ENCODE measurements at places on chromosomes 1 and 21.

GRCh38 chr1:5658340-5659316 lies 333.6 kb downstream of the NPHP4 start:
- no peak for DNase-seq

DNA sequence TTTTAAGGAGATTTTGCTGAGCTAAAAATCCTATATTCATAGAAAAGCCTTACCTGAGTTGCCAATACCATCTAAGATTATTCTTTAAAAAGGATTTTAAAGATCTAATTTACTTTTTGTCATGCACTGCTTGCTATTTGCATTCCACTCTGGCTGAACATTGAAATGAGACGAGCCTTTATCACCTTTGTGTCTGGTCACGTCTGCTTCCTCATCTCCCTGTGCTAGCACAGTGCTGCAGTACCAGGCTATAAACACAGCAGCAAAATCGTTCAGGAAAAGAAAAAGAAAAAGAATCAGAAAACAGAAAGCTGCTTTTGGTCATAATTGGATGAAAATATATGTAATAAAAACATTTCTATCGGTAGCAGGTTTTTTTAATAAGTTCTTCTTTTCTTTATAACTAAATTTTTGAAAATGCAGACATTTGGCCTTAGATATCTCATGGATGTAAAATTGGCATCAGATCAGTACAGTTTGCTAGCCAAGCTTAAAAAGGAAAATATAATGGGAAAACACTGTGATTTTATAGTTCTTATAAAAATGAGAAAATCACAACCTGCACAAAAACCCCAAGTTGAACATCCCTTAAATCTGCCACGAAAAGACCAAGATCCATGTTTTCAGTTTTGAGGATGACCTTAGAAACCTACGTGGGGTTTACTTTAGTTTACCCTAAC lies 735.7 kb upstream of the CXADR start:
- no peak for DNase-seq

- DNase-seq: no peak
Measured at GRCh38 chr1:181608386-181608785, 125.1 kb downstream of the CACNA1E start.

GRCh38 chr1:187338762-187339412 lies 510.1 kb downstream of the PLA2G4A start:
- no peak for DNase-seq

DNA sequence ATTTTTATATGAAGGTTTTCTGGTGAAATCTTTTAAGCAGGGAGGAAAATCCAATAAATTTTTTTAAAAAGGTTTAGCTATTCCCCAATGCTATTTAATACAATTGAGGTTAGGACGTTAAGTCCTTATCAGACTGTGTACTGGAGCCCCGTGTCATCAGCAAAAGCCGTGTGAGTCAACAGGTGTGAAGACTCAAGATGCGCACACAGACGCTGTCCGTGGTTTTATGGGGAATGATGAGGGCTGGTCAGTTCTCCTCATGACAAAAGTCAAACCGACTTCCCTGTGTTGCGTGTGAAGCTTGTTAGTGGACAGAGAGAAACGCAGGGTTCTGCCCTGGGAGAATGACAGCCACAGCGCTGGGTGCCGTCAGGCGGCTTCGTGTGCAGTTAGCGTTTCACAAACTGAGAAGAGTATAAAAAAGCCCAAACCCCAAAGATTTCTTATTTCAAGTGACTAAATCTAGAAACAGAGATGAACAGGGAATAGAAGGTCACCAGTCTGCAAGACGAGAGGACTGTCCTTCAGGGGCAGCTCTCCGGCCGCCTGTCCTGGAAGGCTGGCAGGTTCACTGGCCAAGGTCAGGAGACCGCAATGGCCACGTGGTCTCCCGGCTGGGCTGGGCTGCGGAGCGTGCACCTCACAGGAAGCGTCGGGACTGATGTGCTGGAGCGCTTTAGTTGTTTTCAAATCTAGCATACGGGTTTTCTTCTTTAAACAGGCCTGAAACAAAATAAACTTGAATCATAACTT lies 22.4 kb downstream of the PTTG1IP start:
- DNase-seq: no peak

GRCh38 chr1:25569597-25570396 lies 26.4 kb downstream of the LDLRAP1 start:
- DNase-seq: peak; percentile 65

DNA sequence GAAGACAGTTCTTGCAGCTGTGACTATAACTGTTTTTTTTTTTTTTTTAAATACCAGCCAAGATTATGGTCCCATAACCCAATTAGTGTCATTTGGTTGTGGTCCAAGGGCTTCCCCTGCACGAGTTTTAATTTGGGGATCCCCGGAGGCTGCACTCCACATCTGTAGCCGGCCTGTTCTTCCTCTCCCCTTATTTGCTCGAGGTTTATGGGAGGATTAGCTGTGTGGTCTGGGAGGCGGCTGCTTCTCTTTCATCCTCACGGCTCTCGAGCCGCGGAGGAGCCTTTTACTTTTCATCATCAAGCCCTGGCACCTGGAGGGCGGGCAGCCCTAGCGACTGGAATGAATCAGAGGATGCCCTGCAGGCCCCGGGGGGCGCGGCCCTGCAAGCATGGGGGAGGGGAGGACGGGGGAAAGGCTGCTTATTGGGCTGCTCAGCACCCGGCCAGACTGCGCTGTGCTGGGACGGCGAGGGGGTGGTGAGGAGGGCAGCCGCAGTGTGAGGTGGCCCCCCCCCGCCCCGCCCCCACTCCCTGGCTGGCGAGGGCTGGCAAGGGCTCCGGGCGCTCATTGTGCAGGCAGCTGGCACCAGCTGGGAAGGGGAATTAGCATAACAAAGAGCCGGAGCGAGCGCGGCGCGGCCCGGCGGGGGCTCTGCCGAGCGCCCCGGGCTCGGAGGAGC lies 18.5 kb downstream of the SERTAD4 start:
- DNase-seq: peak; percentile 86

- DNase-seq: no peak
Measured at GRCh38 chr1:41842993-41843755, 75.5 kb downstream of the HIVEP3 start.

DNA sequence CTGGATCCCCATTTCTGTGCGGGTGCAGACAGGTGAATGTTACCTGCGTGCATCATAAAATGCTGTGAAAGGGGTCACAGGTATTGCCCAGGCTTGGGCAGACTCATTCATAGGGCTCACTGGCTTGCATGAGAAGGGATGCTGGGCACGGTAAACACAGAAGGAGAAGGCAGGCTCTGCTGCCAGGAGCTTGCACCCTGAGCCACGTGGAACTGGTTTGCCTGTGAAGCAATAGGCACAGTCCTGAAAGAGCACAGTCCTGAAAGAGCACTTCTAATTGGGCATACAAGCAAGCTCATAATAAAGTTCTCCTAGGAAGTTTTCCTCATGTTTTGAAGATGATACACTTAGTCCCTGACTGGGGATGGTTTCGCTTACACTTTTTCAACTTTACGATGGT lies 40.9 kb downstream of the GALNT2 start:
- no peak for DNase-seq

GRCh38 chr1:10217748-10218441 lies 7.5 kb downstream of the KIF1B start:
- DNase-seq: no peak

GRCh38 chr1:173023343-173023742 lies 27.4 kb downstream of the TNFSF18 start:
- DNase-seq: no peak

- no peak for DNase-seq
Measured at GRCh38 chr1:239761509-239761908, 330.2 kb upstream of the FMN2 start.

- DNase-seq: no peak
Measured at GRCh38 chr1:225461533-225462428, 33.9 kb upstream of the LBR start.

Data from retina (tissue), 1 donor.